ENCODE measurements at places on chromosomes 6 and 20. TPM values are rescaled to one million over a fixed set of nuclear protein-coding genes. Genes with fewer than 3 reads are reported as not detected.

- ATAC-seq = no peak
Observed at GRCh38 chr6:125587666-125588632, 161.5 kb upstream of the HEY2 start.

DNA sequence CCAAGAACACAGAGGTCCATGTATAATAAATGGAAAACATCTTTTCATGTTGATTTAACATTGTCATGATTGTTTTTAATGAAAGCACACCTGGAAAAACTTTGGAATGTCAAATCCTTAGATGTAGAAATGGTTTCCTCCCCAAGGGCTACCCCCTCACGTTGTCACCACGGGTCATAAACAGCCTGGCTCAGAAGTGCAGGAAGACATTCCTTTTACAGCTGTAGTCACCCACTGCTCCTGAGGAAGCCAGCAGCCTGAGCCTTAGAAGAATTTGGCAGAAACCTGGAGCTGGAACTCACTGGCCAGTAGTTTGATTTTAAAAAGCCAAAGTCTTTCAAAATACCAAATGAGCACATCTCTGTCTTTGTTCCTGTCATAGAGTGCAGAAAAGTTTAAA, 23.7 kb downstream of the ADGRF5 start:
- ATAC-seq = no peak

- ATAC-seq = no peak
Observed at GRCh38 chr6:43891072-43891870, 121.3 kb downstream of the VEGFA start.

SRSF12 gene
- 0.78 TPM for total RNA-seq

BLCAP gene
- 63.5 TPM for total RNA-seq

DNA sequence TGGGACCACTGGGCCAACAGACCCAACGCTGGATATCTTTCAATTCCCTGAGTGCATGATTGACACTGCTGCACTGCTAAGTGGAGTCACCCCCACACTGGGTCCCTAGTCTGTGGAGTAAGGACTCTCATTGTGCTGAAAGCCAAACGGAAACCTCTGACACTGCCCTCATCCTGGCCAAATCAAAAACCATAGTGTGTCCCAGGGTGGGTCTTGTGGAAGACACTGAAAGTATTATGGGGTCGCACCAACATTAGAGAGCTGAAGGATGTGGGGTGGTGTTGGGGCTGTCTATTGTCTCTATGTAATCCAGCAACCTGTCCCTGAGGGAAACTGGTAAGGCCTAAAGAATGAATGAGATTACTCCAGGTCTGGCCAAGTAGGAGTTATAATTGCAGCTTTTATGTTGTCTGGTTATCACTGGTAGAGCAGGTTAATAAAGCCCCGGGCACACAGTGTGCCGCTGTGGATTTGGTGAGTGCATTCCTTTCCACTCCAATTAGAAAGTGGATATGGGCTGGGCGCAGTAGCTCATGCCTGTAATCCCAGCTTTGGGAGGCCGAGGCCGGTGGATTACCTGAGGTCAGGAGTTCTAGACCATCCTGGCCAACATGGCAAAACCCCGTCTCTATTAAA, 57.9 kb downstream of the HLA-A start:
- no peak for ATAC-seq

Data from gastroesophageal sphincter (tissue), 4 donors.